HTR-8/SVneo (cell line): ENCODE measurements at places on chromosomes 11 and 22.

GRCh38 chr11:207863-208180, 314 bp downstream of the RIC8A start:
- DNase-seq, result peak; percentile 23

DNA sequence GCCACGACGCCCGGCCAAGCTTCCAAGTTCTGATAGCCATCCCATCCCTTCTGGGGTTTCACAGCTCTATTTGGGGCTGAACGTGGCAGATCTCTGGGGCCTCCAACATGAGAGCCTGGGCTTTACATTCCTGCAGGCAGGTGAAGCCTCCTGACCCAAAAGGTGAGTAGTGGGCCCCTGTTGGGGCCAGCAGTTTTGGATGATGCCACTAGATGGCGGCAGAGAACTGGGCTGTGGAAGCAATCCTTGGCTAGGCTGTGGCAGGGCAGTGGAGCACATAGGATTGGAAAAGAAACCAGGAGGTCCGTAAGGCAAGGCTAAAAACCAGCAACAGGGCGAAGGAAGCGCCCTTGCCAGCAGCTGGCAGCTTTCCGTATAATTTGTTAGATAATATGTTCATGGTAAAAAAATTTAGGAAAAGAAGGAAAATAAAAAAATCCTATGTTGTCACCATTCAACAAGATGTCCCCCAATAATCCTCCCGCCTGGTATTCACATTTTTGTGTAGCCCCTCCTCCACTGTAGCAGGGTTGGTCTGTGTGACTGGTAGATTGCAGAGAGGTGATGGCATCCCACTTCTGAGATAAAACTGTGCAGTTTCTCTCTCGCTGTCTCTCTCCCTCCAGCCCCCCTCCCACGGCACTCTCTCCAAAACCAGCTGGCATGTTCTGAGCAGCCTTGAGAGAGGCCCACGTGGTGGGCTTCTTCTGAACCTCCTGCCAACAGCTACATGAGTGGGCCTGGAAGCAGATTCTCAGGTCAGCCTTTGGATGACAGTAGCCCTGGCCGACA, 43.6 kb upstream of the OR4B1 start:
- DNase-seq, result peak; percentile 76

DNA sequence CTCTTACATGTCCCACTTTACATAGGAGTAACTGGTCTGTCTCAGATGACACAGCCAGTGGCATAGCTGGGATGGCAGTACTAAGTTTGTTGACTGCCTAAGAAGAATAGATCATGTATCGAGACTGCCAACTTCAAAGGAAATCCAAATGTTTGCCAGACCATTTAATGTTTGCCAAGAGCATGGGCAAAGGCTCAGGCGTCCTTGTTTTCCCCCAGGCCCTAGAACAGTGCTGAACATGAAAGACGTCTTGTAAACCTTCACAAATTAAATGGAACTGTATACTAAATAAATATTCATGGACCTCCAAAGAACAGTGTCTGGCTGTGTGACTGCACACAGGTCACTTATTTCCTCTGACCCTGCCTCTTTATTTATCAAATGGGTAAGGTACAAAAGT, 234.7 kb upstream of the CCDC90B start:
- DNase-seq, result no peak

GRCh38 chr11:113001709-113002108, 40.5 kb downstream of the NCAM1 start:
- DNase-seq, result no peak

DNA sequence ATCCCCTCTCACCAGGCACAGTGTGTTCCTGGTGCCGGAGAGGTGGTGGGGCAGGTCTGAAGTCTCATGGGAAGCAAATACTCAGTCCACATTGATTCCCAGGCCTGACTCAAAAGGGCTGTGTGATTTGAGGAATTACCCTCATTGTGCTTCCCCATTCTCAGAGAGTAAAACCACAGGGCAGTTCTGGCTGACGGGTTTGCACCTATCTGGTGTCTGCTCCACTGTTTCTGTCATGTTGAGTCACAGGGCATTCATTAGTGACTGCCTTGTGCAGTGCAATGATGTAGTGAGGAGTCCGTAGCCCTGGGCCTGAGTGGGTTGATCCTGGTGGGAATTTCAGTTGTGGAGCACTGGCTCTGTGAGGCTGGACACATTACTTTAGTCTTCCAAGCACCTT, 85.2 kb upstream of the ARHGAP20 start:
- DNase-seq, result no peak

DNA sequence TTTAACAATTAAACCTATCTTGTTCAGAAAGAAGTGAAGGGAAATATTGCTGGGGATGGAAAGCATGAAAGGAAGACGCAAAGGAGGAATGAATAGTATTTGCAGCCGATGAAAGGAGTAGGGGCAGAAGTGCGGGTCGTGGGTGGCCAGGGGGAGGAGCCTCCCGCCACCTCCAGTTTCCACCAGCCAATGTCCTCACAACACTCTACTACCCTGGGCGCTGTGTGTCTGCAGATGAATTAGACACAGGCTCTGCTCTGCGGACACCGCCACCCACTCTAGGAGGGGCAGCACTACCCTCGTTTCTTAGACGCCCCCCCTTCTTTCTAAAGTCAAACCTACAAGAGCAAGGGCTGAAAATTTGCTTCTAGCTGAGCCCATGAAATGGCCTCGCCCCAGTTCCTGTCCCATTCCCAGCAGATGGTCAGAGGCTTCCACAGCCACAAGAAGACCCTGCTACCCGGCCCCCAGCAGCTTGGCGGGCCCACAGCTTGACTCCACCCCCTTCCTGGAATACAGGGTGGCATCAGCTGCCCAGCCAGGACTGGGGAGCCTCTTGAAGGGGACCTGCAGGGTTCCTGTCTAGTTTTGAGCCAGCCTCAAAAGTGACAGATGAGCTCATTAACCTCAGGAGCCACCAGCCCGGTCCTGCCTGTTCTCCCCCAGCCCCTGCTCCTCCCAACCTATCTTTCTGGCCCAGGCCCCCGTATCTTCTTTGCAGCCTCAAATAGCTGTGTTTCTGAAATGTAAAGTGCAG, 268.1 kb downstream of the BUD13 start:
- DNase-seq, result no peak

- no peak for DNase-seq
Measured at GRCh38 chr22:47835726-47836125, 1073.3 kb downstream of the TBC1D22A start.

DNA sequence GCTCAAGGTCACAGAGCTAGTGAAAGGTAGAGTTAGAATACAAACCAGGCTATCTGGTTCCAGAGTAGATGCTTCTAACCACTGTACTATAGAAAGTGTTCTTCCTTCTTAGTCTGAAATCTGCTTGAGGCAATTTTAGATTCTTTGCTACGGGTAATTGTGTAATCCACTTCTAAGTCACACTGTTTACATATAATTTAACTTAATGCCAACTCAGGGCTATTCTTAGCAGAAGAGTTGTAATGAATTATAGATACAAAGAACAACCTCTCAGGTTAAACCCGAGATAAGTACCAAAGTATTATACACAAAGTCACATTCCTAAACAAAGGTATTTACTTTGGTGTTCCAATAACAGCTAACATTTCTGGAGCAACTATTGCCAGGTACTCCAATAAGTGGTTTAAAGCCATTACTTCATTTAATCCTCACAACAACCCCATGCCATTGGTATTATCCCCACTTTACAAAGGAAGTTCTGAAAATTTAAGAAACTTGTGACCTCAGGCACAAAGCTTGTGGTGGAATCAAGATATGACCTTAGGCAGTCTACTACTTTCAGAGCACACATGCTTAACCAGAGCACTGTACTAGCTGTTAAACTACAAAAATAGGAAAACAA, 31.1 kb upstream of the DDI1 start:
- no peak for DNase-seq

DNA sequence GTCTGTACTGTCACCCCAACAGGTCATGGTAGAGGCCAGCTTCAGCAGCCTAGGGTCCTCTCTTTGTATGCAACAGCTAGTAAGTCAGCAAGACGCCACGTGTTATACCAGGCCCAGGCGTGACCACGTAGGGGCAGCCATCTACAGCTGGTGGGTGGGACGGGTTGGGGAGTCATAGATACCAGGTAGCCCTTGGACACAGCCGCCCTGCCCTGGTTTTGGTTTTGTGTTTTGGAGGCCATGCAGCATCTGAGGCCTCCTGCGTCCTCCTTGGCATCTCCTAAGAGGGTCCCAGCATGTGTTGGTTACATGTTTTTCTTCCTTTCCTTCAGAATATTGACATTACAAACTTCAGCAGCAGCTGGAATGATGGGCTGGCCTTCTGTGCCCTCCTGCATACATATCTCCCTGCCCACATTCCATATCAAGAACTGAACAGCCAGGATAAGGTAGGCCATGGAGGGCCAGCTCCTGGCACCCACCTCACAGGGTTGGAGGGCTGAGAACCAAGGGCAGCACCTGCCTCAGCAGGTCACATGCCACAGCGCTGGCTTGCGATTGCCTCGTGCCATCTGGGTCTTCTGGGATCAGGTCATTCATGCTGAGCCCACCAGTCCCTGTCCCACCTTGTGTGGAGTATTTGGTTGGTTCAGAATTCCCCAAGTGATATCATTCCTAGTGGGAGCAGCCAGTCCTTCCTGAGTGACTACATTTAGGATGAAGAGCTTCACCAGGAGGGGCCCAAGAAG, 16.0 kb upstream of the ADORA2A start:
- no peak for DNase-seq

DNA sequence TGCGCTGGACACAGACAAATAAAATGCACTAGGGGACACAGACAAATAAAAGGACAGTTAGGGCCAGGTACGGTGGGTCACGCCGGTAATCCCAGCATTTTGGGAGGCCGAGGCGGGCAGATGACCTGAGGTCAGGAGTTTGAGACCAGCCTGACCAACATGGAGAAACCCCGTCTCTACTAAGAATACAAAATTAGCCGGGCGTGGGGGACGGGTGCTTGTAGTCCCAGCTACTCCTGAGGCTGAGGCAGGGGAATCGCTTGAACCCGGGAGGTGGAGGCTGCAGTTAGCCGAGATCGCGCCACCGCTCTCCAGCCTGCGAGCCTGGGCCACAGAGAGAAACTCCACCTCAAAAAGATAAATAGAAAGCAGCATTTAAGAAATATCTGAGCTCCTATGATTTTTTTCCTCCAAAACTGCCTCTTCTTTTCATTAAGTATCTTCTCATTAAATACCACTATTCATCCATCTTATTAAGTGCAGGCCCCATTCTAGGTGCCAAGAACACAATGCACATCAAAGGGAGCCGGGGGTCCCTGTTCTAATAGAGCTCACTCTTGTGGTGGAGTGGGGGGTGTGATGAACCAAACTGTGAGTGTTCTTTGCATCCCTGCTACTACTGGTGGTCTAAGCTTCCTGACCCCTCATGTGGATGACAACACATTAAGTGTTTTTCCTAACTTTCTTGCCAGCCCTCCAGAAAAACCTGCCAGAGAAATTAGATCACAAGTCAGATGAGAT, 766 bp upstream of the ZNHIT2 start:
- DNase-seq, result no peak

DNA sequence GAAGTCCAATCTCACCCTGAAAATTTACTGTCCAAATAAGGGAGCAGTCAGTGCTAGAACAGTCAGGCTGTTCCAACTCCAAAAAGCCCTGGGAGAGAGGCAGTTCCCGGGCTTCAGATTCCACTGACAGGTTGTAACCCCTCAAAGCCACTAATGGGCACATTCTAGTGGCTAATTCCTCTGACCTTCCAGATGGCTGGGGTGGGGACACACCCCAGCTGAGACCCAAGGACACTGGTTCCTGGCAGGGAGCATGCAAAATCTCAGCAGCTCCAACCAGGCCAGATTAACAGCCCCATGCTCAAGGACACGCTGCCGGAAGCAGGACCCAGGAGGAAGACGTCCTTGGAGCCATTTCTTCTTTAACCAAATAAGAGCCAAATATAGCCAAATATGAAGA, 92.7 kb downstream of the RPL27A start:
- no peak for DNase-seq

GRCh38 chr22:30868663-30869385, 99.8 kb downstream of the MORC2 start:
- DNase-seq, result no peak

DNA sequence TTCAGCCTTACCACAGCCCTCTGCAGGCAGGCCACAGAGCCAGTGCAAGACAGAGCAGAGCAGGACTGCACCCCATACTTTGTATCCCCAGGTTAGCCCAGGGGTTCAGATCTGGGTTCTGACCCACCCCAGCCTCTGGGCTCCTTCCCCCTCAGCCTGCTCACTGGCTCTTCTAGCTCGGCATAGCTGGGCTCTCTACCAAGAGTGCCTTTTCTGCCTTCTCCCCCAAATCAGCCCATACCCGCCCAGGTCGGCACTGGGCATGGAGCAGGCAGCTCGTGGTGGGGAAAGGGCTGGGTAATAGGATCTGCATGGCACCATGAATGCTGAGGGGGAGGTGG, 8.3 kb downstream of the RELT start:
- DNase-seq, result no peak

- DNase-seq, result no peak
Measured at GRCh38 chr22:33817512-33818127, 102.7 kb downstream of the LARGE1 start.
